MG63 (cell line): ENCODE measurements at places on chromosomes 7 and 10.

DNA sequence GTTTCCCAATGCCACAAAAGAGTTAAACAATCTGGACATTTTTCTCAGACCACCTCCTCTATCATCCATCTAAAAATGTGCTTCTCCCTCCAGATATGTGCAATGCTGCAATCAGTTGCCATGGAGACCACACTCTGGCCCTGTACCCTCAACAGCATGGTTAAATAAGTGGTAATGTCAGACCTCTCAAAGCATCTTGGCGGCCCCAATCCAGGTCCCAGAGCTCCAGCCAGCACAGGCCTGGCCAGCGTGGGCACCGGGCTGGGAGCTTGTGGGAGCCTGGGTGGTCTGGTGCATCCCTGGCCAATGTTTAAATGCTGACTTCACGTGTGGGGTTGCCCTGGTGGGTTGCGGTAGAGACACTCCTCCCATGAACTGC lies 362.9 kb upstream of the ZNF32 start:
- DNase-seq: no peak

GRCh38 chr10:95459446-95460045 lies 101.6 kb downstream of the SORBS1 start:
- DNase-seq: no peak

DNA sequence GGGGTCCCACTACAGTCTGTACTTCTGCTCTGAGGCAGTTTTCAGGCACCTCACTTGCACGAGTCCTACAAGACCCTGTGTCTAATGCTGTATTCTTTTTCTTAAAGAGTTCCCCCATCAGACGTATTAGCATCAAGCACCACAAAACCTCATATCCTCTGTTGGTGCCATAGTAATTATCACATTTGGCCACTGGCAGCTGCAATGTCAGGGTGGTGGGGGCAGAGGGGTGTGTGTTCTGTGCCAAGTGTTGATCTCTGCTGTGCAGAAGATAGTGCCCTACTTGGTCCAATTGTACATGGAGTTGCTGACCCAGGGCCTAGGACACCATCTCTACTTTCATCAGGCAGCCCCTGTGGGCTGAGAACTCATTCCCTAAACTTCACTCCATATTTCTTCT lies 20.0 kb upstream of the JAZF1 start:
- no peak for DNase-seq

DNA sequence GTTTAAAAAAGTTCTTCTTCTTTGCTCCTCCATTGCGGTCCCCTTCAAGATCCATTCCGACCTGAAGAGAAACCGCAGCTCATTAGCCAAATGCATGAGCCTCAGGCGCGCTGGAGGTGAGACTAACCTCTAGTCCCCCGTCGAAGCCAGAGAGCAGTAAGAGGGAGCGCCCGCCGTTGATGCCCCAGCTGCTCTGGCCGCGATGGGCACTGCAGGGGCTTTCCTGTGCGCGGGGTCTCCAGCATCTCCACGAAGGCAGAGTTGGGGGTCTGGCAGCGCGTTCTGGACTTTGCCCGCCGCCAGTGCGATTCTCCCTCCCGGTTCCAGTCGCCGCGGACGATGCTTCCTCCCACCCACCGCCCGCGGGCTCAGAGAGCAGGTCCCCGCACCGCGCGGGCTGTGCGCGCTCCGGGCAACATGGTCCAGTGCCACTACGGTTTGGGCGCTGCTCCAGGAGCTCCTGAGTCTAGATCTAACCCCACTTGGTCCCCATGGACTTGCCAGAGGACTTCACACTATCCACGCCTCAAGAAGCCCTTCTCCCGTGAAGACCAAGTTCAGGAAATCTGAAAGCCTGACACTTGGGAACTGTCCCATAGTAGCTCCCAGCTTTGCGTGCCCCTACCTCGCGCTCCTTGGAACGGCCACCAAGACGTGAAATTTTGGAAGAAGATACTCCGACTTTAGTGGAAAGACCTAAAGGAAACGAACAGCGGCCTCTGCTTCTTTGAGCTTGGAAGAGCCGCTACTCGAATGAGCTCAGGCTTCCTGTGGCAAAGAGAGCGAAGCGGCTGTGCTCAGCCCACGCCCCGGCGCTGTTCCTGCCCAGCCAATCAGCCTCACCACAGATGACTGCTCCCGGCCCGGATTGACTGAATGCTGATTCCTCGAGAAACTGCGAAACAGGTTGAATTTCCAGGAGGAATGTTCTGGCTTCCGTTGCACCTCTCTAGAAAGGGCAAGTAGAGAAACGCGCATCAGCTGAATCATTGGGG lies at the start of gene ABCB1:
Gene ABCB1, minus strand, starts transcription at position 755 of the 995 bp plus-strand sequence. Its CDS starts 700 bp downstream, at position 55.
- peak; percentile 45 for DNase-seq

GRCh38 chr7:19554581-19554980 lies 154.3 kb downstream of the POLR1F start:
- no peak for DNase-seq

DNA sequence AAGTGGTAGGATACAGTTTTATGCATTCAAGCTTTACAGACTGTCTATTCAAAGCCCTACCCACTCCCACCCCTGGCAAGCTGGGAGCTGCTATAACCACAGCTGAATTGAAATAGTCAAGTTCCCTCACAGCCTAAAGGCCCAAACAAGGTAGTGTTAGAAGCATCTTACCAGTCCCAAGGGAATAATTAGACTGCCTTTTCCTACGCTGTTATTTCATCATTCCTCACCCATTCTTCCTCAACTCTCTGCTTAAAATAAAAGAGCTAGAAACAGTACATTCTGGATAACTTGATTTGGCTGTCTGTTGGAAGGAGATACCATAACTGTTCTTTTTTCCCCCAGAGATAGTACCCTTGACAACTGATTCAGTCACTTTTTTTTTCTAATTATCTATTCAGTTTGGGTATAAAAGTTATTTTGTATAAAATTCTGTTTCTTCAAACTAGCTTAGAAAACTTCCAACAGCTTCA lies 54.0 kb downstream of the RAPGEF5 start:
- no peak for DNase-seq

DNA sequence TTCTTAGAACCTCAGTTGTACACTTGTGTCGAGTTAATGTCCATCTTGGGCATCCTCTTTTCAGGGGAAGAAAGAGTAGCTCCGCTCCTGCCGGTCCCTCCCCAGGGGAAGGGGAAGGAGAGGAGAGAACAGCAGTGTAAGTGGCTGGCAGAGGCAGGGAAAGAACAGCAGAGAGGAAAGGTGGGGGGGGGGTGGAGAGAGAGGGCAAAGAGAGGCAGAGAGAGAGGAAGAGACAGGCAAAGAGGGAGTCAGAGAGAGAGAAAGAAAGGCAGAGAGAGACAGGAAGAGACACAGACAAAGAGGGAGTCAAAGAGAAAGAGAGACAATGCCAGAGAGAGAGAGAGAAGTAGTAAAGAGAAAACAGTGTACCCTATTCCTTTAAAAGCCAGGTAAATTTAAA lies 53.9 kb downstream of the MRPS24 start:
- no peak for DNase-seq

DNA sequence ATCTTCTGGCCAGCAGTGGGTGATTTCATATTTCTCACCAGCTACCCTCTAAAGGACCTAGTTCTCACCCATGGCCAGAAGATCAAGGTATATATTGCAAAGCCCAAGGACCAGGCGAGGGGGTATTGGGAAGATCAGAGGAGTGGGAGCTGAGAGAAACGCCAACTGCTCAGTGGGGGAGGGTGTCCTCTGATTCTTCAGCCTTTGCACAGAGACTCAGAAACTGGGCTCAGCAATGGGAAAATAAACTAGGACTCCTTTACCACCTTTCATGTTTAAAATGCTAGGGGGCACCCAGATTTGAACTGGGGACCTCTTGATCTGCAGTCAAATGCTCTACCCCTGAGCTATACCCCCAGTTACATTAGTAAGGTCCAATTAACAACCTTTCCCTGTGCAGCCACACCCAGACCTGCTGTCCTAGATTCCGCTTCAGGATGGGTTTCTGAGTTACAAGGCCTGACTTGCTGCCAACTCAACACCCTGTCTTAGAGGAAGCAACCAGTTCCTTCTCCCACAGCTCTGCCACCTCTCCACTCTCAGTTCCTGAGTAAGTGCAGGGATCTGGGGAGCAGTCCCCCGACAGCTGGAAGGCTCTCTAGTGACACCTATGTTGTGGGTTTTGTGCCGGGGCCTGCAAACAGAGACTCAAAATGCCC lies 93.5 kb downstream of the ZNF783 start:
- no peak for DNase-seq

- DNase-seq: no peak
These were observed 93.7 kb downstream of the EBF3 start for GRCh38 chr10:129870474-129870757.

- DNase-seq: peak; percentile 63
These were observed 1.3 kb downstream of the PFKFB3 start for GRCh38 chr10:6204063-6204340.

DNA sequence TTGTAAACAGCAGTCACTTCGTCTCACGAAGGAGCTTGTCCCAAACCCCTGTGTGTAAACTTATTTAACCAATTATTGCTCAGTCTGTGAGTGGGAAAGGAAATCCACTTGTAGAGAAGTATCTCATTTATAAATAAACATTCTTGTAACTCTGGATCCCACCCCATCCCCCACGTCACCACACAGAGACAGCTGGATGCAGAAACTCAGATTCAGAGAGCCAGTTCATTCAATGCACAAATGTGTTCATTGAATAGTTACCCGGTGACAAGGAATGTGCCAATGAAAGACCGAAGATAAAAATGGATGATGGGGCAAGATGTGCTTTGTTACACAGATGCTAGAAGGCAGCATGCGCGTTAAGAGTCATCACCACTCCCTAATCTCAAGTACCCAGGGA lies 8.3 kb upstream of the OCM start:
- no peak for DNase-seq

DNA sequence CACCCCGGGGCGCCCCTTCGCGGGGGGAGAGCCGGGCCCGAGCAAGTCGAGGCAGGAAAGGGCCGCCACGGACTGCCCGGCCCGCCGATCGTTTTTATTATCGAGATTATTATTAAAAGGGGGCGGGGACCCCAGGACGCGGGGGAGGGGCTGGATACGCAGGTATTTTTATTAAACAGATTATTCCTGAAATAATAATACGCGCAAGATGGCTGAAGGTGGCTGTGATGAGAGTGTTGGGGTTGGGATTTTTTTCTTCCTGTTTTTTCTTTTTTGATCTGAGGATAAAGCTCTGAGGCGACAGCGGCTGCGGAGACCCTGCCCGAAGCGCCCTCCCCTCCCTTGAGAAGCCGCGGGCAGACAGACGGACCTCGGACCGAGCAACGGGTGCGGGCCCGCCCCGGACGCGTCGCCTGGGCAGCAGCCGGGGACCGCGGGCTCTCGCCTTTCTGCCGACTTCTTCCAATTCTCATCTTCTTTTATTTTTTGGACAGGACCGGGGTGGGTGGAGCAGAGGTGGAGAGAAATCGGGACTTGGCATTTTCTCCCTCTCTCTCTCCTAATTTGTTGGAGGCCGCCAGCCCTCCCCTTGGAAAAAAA lies 1.4 kb upstream of the TRIM8 start:
- DNase-seq: peak; percentile 59

DNA sequence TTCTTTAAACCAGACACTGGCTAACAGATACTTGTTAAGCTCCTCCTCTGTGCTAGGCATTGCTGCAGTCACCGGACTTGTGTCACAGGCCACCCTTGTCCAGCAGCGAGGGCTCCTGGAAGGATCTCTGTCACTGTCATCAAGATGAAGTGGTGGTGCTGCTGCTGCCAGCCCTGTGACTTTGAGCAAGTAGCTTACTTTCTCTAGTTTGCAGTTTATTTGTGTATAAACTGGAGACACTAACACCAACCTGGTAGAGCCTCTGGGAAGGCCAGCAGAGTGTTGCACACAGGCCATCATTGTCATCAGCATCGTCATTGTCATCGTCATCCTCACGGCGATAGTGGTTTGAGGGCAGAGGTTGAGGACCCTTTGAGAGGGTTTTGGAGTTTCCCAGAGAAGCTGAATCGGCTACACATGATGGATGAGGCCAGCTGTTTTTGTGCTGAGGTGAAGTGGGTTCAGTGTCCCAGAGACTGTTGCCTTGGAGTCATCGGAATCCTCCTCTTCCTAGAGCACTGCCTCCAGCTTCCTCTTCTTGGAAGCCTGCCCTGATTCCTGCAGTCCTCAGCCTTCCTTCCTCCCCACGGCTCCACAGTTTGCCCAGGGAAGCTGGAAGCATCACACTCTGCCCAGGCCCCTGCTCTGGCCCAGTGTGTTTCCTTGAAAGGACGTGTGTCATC lies 128.4 kb downstream of the GRK5 start:
- no peak for DNase-seq
